Neuronal stem cell (in vitro differentiated cells): ENCODE measurements at places on chromosomes 6 and 20.

DNA sequence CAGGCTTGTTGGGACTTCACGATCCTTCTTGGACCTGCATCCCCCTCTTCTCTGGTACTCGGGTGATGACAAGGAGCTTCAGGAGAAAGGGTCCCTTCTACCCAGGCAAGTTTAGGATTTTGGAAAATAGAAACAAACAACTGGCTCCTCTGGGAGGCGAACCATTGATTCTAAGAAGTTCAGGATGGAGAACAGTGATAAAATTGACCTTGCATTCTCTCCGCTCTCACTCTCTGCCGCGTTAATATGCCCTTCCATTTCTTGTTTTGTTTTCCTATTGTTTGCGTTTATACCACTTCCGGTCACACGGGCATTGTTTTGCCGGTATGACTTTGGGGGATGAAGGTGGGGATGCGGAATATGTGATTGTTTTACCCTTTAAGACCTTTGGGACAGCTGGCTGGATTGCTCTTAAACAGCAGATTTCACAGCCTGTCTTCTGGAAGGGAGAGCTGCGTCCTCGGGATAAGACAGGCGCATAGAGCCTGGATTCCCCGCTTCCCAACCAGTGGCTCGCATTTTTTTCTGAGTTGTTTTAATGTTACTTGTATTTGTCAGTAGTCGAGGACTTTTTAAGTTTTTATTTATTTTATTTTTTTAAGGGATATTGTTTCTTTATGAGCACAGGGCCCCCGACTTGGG is 144.3 kb upstream of the ZNF184 start:
- no peak for DNase-seq

- no peak for DNase-seq
These were observed 237.8 kb downstream of the TBX18 start for GRCh38 chr6:84526631-84527030.

DNA sequence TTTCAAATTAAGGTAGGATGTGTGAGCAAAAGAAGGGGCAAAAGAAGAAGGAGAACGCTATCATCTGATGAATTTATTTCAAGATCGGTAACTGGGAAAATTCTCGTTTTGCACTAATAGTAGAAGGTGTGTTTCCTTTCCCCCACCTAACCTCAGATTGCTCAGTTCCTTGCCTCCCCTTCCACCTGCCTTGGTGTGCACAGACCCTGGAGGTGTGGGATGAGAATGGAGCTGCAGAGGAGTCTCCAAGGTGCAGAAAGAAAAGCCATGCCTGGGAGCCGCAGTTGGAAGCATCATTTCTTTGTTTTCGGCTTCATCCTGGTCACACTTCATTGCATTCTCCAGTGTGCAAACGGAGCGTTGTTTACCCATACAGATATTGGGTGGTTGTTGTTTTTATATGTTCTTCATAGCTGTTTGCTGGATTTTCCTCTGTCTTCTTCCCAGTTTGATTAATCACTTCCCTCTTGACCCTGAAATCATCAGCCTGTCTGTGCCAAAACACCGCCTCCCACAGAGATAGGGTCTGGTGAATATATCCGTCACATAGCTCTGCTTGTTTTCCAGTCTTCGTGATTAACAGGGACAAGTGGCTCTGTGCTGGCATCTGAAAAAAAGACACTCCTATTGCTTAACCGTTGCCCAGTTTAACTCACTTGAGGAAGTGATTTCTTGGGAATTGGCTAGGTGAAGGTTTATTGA is 40.2 kb upstream of the NEDD9 start:
- DNase-seq, result no peak

DNA sequence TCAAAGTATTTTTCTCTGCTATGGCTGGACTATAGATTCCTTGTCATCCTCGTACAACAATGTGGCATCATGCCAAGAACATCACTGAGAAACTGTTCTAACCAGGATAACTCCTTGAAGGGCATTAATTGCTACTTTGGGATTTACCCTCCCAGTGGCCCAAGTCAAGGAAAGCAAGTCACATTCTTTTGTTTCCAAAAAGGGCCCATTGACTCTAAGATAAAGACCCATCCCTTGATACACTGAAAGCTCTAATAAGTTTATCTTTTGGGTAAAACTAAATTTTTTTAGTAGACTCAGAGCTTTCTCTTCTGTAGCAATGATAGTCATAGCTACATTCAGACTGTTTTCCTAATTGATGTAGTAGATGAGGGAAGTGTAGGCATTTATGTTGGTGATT is at the start of gene OR2J3:
TSS of gene OR2J3 (plus strand) at position 301 of the 400 bp plus-strand sequence. CDS start 3,833 bp downstream, outside the sequence.
- DNase-seq, result no peak

DNA sequence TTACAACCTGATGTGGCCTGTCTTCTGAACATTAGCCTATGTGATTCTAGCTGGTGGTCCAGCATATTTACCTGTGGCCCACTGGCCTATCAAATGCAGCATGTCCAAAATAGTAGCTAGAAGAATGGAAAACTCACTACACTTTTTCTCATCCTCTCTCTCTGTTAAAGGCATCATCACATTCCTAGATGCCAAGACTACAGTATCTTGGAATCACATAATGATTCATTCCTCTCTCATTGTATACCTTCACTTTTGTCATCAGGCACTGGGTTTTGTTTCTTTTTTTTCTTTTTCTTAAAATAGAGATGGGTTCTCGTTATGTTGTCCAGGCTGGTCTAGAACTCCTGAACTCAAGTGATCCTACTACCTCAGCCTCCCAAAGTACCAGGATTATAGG is 45.0 kb downstream of the FAM83B start:
- DNase-seq, result no peak

- DNase-seq, result no peak
These were observed 20.8 kb upstream of the BMP7 start for GRCh38 chr20:57287007-57287880.

GRCh38 chr20:51350941-51351631 is 191.4 kb downstream of the NFATC2 start:
- DNase-seq, result no peak

DNA sequence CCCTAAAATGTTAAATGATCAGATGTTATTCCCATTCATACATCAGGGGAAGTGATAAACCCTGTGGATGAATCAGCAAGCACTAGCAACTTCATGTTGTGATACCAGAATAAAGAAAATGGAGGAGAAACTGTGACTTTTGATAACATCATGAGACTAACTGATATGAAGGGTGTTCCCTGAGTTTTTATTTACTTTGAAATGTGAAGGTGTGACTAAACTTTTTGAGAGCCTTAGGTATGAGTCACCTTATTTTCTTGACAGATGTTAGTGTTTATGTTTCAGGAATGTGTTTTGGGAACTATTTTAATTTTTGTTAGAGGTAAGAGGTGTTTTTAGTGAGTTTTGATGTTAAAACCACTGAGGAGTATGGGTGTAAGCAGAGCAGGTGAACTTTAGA is 4.4 kb downstream of the PARD6B start:
- no peak for DNase-seq

DNA sequence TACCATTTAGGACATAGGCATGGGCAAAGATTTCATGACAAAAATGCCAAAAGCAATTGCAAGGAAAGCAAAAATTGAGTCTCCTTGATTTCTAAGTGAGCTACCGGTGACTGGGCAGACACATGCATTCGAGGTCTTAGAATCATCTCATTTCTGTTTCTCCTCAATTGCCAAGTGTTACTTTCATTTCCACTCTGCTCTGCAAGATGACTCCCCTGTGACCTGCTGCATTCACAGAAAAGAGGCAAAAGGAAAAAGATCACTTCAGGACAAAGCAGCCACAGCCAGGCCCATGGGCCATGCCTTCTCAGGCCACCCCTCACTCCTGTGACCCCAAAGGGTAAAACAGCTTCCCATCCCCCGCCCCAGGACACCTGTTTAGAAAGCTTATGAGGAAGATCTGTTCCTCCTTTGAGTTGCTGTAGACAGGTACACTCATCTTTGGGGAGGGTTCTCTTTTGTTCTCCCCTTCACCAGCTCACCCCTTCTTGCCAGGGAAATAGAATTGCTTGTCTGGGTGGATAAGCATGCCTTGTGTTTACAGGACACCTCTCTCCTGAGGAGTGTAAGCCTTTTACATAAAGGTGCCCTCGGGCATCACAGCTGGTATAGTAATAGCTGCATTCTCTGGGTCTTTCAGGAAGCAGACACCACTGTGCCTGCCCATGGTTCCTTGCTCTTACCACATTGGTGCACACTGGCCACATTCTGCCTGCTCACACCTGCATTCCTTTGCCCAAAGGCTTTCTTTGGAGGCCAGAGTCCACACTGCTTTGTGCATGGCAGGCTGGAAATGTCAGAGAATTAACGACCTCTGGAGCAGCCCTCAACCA is 105.0 kb downstream of the SLC24A3 start:
- DNase-seq, result no peak

DNA sequence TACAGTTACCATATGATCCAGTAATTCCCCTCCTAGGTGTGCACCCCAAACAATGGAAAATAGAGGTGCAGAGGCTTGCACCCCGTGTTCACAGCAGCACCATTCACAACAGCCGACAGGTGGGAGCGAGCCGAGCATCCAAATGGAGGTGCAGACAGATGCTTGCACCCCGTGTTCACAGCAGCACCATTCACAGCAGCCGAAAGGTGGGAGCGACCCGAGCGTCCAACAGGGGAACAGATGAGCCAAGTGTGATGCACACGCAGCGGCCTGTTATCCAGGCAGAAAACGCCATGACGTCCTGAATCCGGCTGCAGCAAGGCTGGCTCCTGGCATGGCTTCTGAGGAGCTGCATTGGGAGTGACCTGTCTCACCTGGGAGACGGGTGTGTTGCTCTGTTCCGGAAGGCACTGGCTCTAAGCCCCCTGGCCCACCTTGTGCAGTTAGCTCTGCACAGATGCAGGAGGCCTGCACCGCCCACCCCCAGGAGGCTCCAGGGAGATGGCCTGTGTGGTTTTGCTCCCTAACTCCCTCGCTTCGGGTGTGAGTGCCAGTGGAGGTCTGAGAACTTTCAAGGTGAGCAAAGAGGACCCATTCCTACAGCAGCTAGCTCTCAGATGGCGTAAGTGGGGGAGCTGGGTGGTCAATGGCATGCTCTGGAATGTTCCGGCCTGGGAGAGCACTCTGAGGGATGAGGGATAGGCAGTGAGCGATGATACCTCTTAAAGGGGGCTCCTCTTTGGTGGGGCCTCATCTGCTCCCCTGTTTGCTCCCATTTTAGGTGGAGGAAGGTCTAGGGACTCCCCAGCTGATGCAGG is 47.8 kb upstream of the FRMD1 start:
- DNase-seq, result no peak

DNA sequence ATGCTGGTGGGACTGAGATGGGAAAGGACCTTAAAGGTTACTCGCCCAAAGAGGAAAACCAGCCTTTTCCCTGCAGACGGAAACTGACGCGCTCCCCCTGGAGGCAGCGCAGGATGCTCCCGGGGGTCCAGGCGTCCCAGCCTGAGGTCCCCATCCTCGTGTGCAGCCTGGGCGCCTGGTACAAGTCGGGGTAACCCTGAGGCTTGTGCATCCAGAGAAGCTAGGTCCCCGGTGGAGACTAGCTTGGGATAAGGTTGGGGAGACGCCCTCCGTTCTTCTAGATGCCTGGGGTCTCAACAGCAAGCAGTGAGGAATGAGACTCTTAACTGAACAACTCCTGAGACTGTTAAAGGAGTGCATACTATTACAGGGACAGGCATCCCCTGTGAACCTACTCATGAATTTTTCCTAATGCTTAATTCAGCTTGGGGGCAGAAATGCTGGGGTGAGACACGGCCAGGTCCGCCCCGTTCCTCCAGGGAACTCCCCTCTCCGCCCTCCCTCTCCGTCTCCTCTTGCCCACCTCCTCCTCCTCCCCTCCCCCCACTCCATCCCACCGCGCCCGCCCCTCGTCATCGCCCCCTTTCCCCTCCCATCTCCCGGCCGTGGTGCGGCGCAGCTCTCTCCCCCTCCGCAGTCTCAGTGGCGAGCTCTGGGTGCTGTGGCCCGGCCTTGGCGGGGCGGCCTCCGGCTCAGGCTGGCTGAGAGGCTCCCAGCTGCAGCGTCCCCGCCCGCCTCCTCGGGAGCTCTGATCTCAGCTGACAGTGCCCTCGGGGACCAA is at the start of gene PRSS35:
TSS of gene PRSS35 (plus strand) at position 634 of the 781 bp plus-strand sequence. CDS start 10,908 bp downstream, outside the sequence.
- peak; percentile 77 for DNase-seq

DNA sequence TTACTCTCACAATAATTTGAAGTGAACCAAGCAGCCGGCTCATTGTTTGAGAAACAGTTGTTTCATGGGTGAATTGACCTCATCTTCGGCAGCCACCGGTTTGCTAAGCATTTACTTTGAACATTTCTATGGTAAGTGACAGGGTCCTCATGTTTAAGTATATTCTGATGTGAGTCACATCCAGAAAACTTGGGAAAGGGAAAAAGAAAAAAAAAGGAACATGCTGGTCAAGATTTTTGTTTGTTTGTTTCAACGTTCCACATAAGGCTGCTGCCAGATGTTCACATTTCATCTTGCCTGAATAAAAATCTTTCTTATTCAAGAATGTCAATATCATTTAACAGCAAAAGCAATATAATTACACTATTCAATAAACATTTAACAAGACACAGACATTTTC is 55.0 kb upstream of the EXOC2 start:
- DNase-seq, result no peak

DNA sequence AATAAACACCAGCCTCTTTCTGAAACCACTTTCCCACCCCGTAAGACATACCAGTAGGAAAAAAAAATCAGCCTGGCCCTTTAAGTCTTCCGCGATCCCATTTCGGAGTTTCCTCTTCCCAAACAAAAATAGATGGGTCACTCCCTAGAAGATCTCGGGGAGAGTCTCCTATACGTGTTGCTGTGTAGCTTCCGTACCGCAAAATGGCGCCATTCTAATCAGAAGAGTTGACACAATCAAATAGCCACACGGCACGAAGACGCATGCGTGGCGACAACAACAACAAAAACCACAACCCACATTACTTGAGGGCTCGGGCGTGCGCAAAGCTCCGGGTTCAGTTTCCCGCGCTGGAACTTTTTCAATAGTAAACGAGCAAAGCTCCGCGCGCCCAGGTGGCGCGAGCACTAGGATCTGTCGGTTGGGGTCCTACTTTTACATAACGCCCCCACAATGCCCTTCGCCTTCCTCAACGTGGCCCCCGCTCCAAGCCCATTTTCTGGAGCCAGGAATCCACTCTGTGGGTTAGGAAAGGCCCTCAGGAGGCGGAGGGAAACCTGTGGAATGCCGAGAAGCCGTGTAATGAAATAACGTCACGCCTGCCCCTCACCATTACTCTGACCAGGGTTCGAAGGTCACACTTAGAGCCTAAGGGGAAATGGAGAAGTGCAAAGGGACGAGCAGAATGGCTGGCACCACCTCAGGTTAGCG is at the start of gene GPANK1:
TSS of gene GPANK1 (minus strand) at position 208 of the 711 bp plus-strand sequence. CDS start 519 bp downstream, outside the sequence.
- DNase-seq, result peak; percentile 79

DNA sequence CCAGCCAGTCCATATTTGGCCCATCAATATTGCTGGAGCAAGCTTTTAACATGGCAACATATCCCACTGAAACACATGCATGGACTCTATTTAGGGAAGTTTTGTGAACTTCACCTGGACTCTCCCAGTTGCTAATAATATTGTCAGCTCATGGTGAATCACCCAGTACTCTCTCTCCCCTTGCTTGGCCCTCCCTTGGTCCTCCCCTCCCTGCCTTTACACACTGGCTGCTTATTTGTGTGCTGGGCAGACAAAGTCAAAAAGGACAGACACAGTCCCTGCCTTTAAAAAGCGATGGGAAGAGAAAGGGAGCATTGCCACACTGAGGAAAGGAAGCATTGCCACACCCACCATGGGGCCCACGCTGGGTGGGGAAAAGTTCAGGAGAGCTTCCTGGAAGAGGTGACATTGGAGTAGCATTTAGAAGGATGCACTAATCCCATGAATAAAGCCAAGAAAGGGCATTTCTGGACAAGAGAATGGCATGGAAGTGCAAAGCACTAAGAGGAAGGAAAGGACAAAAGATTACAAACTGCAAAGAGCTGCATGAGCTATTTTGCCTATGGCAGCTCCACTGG is 143.4 kb upstream of the EXOC2 start:
- DNase-seq, result no peak

- no peak for DNase-seq
These were observed 45.2 kb downstream of the MUC22 start for GRCh38 chr6:31055441-31055840.

GRCh38 chr20:6142348-6142993 is 19.6 kb upstream of the FERMT1 start:
- DNase-seq, result peak; percentile 64
